Hematopoietic multipotent progenitor cell treated with erythropoietin and hydrocortisone succinate and interleukin-3 and kit ligand, for 6 days (in vitro differentiated cells): ENCODE measurements at places on chromosomes 4 and X.
A peak's percentile ranks its signal among the peaks of the same experiment; 100 is the strongest.

DNA sequence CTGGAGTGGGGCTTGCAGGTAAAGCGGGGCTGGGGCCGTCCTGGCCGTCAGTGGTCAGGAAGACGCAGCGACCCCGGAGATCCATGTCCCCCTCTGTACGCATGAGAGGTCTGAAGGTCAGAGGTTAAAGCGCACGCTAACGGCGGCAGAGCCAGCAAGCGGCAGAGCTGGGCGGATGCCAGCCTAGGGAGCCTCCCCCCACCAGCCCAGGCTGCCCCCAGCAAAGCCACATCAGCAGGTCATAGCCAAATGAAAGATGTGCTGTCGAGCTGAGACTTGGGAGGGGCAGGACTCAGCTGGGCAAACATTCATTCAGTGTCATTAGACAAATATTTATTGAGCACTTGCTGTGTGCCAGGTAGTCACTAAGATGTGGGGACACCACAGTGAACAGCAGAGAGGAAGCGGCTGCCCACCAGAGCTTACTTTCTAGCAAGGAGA, 593 bp upstream of the JAKMIP1 start:
- DNase-seq: no peak

GRCh38 chr4:90174621-90175023, 47.4 kb downstream of the CCSER1 start:
- no peak for DNase-seq

- no peak for DNase-seq
These were observed 542.3 kb upstream of the GRIA3 start for GRCh38 chrX:122641826-122642225.

- peak; percentile 80 for DNase-seq
These were observed at the start of gene ARSD for GRCh38 chrX:2928583-2929434. ARSD (minus strand) TSS chrX:2929339; CDS start chrX:2929275, 64 bp downstream.

GRCh38 chrX:37590047-37590446, 18.6 kb downstream of the LANCL3 start:
- no peak for DNase-seq

GRCh38 chrX:122134291-122134690, 1049.8 kb upstream of the GRIA3 start:
- no peak for DNase-seq

DNA sequence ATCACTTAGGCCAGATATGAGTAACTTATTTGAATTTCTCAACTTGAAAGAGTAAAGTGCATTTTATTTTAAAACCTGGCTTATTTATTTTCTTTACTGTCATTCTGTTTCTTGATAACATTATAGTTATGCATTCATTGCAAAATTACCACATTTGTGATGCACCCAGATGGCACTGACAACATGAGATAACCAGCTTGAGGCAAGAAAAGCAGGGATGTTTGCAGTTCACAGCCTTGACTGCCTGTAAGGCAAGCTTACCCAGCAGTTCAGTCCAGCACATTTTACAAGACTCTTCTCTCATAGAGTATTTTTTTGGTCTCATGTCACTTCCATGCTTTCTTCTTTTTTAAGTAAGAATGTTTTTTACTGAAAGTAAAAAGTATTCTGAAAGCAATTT, 25.3 kb upstream of the EPGN start:
- DNase-seq: peak; percentile 71

DNA sequence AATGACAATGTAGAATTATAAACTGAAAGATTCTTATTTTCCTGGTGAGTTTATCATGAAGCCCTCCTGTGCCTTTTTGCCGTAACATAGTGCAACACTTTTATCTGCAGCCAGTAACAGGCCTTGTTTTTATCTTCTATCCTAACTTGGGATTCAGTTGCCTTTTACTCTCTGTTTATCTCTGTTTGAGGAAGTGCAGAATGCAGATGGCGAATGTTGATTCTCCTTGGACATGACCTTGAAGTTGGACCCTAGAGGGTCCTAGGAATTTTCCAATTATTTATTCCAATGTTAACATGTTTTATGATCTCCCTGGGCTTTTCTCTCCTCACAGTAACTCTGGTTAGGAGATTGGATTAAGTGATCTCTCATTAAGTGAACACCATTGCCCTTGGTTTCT, 165.0 kb downstream of the FMR1NB start:
- DNase-seq: no peak

DNA sequence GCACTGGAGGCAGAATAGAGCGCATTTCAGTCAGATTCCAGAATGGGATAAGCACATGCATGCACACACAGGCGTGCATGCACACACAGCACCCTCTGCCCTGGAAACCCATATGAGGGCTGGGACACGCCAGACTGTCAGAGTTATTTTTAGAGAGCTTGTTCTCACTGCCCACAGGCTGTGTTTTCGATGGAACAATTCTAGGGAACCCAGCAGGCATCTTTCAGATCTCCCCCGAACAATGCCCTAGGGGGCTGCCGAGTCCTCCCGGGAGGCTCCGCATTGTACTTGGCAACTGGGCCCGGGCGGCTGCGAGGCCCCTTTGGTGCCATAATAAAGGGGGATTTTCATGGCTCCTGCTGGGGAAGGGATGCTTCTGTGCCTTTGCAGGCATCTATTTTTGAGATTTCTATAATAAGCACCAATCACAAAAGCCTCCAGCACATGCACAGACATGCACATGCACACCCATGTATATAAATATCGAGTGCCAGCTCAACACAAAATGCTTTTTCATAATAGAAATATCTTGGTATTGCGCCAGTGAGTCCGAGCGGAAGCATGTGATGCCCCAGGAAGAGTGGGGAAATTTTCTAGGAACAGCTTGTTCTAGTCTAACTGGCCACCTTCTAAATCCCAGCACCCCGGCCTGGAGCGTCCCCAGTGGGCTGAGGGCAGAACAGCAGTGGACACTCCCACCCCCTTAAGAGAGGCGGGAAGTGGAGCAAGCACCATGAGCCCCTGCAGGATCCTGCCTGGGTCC, 88.5 kb downstream of the PHKA2 start:
- DNase-seq: no peak

GRCh38 chrX:71846429-71846828, 64.2 kb upstream of the NHSL2 start:
- DNase-seq: no peak

GRCh38 chr4:89373394-89373793, 65.8 kb upstream of the GPRIN3 start:
- DNase-seq: no peak

DNA sequence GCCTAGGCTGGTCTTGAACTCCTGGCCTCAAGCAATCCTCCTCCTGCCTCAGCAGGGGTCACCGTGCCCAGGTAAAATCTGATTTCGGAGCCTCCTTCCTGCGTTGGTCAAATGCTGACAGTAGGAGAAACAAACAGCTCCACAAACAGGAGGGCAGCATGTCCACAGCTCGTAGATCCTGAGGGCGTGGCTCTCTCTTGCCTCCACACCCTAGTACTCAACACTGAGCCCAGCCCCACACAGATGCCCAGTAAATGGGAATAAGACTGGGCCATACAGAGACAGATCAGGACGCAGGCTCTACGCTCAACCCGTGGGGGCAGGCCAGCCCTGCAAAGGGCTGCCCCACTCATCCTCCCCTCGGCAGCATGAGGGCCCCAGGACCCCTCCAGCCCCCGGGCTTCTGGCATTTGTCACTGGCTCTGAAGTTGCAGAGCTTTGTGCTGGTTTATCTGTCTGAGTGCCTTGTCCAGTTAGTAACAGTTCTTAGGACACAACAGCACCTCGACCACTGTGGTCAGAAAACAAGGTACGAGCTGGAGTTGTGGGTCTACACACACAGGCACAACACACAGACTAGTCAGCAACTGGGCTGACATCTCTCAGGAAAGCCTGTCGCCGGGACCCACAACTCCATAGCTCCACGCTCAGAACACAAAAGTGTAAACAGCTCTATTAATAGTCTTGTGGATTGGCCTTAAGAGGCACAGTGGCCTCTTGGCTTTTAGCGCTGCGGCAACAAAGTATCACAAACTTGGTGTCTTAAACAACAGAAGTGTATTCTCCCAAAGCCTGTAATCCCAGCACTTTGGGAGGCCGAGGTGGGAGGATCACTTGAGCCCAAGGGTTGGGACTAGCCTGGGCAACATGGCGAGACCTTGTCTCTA, 5.2 kb downstream of the TNIP2 start:
- peak; percentile 63 for DNase-seq

DNA sequence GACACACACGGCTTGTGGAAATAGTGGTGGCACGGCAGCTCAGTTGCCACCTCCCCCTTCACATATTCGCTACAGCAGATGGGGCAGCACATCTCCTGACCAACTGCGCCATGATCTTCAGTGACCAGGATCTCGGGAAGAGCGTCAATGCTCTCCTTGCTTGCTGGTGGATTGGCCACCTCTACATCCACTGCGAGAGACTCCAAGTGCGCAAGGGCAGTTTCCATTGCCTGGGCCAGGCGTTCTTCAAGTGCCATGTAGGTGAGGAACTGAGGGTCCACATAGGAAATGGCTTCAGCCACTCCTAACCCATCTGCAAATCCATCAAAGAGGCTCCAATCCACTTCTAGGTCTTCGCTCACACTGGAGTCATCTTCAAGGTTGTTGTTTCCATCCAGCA, 3.9 kb downstream of the PJA1 start:
- DNase-seq: no peak

DNA sequence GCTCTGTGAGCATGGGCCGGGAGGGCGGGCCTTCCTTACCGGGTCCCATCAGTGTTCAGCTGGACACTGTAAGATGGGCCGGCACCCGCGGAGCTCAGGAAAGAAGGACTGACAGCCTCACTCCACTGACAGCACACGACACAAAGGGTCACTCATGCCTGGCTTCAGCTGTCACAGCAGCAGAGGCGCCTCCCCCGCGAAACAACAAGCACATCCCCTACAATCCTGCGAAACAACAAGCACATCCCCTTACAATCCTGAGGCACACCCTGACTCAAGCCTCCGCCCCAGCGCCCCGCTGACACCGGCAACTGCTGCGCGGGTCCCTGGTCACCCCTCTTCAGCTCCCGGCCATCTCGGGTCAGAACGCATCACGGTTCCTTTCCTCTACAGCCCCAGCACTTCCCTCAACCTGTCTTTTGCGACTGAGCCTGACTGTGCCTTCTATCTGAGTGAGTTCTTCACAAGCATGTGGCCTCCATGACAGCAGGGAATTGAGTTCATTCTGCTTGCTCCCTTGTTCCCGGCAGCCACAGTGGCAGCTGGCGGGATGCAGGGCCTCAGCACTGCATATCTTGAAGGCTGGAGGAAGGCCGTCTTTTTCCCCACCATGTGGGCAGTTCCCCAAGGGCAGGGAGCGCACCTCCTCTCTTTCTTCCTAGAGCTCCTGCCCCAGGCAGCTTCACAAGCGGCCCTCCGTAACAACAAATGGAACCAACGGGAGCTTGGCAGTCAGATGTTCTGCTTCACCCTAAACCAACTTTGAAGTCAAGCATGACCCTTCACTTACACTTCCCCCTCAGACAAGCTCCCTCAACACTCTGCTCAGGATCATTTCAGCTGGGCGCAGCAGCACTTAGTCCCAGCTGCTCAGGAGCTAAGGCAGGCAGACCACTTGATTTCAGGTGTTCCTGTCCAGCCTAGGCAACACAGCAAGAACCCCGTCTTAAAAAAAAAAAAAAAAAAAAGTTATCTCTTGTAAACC, 39.6 kb downstream of the SCD5 start:
- DNase-seq: no peak

DNA sequence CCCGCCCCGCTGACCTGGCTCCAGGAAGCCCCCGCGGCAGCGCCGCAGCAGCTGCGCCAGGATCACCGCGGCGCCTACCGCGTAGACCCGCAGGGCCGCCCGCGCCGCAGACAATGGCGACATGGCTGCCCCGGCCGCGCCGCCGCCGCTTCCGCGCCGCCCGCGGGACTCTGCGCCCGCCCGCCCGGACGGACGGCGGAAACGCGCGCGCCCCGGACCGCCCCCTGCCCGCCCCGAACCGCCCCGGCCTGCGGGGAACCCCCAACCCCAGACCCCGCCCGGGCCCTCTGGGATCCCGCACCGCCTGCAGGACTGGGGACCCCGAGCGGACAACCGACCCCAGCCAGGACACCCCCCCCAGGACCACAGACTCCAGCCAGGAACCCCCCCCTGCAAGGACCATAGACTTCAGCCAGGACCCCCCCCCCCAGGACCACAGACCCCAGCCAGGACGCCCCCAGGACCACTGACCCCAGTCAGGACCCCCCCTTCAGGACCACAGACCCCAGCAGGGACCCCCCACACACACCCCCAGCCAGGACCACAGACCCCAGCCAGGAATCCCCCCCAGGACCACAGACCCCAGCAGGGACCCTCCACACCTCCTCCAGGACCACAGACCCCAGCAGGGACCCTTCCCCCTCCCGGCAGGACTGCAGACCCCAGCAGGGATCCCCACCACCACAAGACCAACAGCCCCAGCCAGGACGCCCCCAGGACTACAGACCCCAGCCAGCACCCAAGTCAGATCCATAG, at the start of the genes DHRSX and ZBED1:
Gene DHRSX, minus strand, starts transcription at position 174 of the 756 bp plus-strand sequence. Its CDS starts 51 bp downstream, at position 123.
Gene ZBED1, minus strand, starts transcription at position 174 of the 756 bp plus-strand sequence. CDS start 10,257 bp downstream, outside the sequence.
- peak; percentile 50 for DNase-seq

DNA sequence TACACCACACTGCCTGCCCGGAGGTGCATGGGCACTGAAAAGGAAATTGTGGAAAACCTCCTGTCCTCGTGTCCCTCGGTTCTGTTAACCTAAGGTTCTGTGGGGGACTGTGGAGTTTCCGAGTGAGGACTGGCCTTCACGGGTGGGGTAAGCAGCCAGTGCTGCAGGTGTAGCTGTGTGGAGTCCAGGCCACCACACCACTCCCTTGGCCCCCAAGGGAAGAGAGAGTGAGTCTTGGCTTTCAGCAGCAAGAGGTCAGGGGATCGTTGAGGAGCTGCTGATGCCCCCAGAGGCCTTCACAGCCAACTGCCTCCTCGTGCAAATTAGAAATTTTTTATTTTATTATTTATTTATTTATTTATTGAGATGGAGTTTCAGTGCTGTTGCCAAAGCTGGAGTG, 20.4 kb downstream of the BEND4 start:
- no peak for DNase-seq

DNA sequence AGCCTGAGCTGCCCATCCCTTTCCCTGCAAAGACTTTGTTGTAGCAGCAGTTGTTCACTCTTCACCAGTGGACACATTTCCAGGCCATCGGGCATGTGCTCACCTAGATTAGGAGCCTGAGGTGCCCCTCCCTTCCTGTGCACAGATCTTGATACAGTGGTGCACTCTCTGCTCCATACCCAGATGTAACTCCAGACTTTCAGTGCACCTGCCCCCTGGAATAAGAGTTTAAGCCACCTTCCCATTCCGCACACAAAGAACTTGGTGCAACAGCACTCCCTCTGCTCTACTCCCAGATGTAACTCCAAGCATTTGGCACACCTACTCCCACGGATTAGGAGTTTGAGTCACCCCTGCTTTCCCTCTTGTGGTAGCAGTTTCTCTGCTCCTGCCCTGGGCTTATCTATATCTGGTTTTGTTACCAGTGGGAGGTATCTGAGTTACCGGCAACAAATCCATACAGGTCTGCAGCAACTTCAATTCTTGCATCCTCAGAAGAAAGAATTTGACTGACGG, 36.0 kb upstream of the PLK4 start:
- peak; percentile 77 for DNase-seq

DNA sequence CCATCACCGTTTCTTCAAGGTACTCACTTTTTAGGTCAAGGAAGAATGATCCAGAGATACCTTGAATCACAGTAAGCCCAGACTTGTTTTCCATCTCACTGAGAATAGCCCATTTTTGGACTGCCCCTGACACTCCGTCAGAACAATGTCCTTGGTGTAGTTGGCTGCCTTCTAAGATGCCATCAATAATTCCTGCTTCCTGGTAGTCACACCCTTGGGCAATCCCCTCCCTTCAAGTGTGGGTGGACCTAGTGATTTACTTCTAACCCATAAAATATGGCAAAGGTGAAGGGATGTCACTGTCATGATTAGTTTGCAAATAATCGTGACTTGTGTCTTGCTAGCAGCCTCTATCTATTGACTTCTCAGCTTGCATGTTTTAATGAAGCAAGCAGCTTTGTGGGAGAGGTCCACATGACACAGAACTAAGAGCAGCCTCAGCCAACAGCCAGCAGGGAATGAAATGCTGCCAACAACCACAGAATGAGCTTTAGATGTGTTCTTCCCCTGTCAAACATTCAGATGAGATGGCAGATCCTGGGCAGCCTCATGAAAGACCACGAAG, 20.0 kb upstream of the KLHL34 start:
- no peak for DNase-seq
